ENCODE measurements at places on chromosomes 16 and 17. TPM values are rescaled to one million over a fixed set of nuclear protein-coding genes. Genes with fewer than 3 reads are reported as not detected.
A peak's percentile ranks its signal among the peaks of the same experiment; 100 is the strongest.

- H3K4me3 ChIP-seq: no peak overlapping the region
- H3K36me3 ChIP-seq: no peaks in the 10 kb centered on the region
- no peak overlapping the region for H3K27ac ChIP-seq
- DNase-seq: peak; percentile 78
- no peaks in the 10 kb centered on the region for H3K27me3 ChIP-seq
Measured at GRCh38 chr16:21083729-21084268, 66.8 kb downstream of the DNAH3 start.

The CACNA1H gene
- 0.11 TPM for total RNA-seq

DNA sequence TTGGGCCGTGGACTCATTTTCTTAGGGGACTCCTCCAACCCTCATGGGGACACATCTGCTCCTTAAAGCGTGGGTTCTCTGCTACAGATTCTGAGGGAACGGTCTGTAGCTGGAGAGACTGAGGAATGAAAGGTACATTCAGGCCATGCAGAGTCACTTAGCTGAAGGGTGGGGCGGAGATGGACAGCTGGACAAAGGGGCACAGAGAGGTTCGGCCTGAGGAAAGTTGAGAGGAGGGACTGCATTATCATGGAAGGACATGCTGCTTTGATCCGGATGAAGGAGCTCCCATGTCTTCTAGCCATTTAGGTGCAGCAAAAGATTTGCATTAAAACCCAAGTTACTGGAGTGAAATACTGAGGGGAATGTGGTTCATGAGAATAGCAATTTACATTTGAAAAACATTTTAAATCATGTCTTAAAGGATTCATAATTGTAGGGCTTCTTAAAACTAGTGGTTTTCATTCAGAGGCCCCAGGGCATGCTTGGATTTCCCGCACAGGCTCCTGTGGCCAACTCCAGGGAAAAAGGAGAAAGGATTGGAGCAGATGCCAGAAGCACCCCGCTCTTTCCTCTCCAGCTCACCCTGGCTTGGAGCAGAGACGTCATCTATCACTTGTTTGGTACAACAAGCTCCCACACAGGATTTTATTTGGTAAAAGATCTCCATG is 54.2 kb downstream of the CDRT4 start:
- H3K36me3 ChIP-seq: no peaks in the 10 kb centered on the region
- H3K4me1 ChIP-seq: peaks cover 27% of the 10 kb centered on the region
- no peaks in the 10 kb centered on the region for H3K27me3 ChIP-seq
- no peak overlapping the region for H3K4me3 ChIP-seq

The CDH15 gene
- total RNA-seq: not detected

The IL34 gene
- total RNA-seq: not detected

DNA sequence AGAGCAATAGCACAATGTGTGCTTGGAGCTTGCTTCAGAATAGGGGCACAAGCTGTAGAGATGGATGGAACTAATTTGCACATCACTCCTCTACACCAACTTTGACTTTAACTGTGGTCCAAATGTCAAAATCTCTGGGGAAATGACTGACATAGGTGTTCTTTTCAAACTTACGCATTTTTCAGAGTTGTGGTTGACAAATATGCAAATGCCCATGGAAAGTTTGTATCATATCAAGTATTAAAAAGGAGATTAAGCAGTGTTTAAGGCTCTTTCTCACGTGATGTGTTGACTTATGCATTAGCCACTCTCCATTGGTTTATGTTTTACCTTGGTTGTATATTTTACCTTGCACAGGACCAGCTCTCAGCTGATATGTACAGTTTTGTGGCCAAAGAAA is 77.1 kb downstream of the ELAC2 start:
- H3K4me3 ChIP-seq: no peak overlapping the region
- no peaks in the 10 kb centered on the region for H3K27me3 ChIP-seq
- DNase-seq: no peak
- H3K27ac ChIP-seq: no peak overlapping the region
- H3K4me1 ChIP-seq: no peaks in the 10 kb centered on the region
- H3K36me3 ChIP-seq: no peaks in the 10 kb centered on the region

GRCh38 chr16:53636978-53637377 is 66.7 kb downstream of the RPGRIP1L start:
- no peak overlapping the region for H3K4me3 ChIP-seq
- DNase-seq: no peak
- H3K27me3 ChIP-seq: no peaks in the 10 kb centered on the region
- peaks cover 25% of the 10 kb centered on the region for H3K36me3 ChIP-seq
- no peaks in the 10 kb centered on the region for H3K4me1 ChIP-seq

The KRTAP3-1 gene
- not detected for total RNA-seq

The CACNG5 gene
- total RNA-seq: not detected

GRCh38 chr17:28578246-28579195 is 1.8 kb upstream of the ALDOC start:
- no peaks in the 10 kb centered on the region for H3K4me1 ChIP-seq
- H3K27ac ChIP-seq: no peak overlapping the region
- DNase-seq: no peak

- H3K4me1 ChIP-seq: no peaks in the 10 kb centered on the region
- no peaks in the 10 kb centered on the region for H3K27me3 ChIP-seq
- H3K36me3 ChIP-seq: no peaks in the 10 kb centered on the region
Measured at GRCh38 chr17:33642002-33642401, 348.9 kb upstream of the ASIC2 start.

GRCh38 chr17:27667656-27668487 is 36.9 kb downstream of the LGALS9 start:
- no peak overlapping the region for H3K4me3 ChIP-seq
- no peak overlapping the region for H3K27ac ChIP-seq

- peak; percentile 69 for DNase-seq
- H3K4me3 ChIP-seq: peak overlapping the region; percentile 28
- peak overlapping the region; percentile 97 for H3K27ac ChIP-seq
- H3K27me3 ChIP-seq: no peaks in the 10 kb centered on the region
- 0 out of 2 replicates have a peak, but pooled peaks cover 4% of the 10 kb centered on the region for H3K36me3 ChIP-seq
- peaks cover 38% of the 10 kb centered on the region for H3K4me1 ChIP-seq
Measured at GRCh38 chr16:84992717-84993075, 18.6 kb downstream of the ZDHHC7 start.

The SPNS3 gene
- not detected for total RNA-seq

DNA sequence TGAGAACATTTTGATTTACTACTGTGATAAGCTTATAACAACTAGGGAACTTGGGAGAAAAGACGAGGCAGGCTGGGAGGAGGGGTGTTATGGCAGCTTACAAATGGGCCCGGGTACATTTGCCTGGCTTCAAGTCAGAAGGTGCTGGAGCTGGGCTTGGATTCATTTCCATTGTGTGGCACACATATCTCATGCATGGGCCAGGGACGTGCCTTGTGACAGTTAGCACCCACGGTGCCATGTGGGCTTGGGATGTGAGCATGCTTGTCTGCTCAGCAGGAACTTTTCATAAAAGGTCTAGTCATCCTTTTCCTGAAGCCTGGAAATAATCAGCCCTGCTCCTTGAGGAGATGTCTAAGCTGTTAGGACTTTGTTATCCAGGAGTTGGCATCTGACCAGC is 572.2 kb downstream of the CDH13 start:
- no peak overlapping the region for H3K27ac ChIP-seq
- DNase-seq: no peak
- no peaks in the 10 kb centered on the region for H3K27me3 ChIP-seq
- H3K4me1 ChIP-seq: peaks cover 9% of the 10 kb centered on the region

The DOC2B gene
- not detected for total RNA-seq

- no peak overlapping the region for H3K27ac ChIP-seq
- H3K4me3 ChIP-seq: no peak overlapping the region
- H3K4me1 ChIP-seq: no peaks in the 10 kb centered on the region
- H3K36me3 ChIP-seq: no peaks in the 10 kb centered on the region
- DNase-seq: no peak
Measured at GRCh38 chr16:64540434-64540833, 581.4 kb downstream of the CDH11 start.

The ZNRF1 gene
- total RNA-seq: 10.4 TPM

- no peak overlapping the region for H3K4me3 ChIP-seq
- no peaks in the 10 kb centered on the region for H3K27me3 ChIP-seq
- H3K36me3 ChIP-seq: no peaks in the 10 kb centered on the region
Measured at GRCh38 chr17:76356803-76357456, 3.2 kb upstream of the PRPSAP1 start.

DNA sequence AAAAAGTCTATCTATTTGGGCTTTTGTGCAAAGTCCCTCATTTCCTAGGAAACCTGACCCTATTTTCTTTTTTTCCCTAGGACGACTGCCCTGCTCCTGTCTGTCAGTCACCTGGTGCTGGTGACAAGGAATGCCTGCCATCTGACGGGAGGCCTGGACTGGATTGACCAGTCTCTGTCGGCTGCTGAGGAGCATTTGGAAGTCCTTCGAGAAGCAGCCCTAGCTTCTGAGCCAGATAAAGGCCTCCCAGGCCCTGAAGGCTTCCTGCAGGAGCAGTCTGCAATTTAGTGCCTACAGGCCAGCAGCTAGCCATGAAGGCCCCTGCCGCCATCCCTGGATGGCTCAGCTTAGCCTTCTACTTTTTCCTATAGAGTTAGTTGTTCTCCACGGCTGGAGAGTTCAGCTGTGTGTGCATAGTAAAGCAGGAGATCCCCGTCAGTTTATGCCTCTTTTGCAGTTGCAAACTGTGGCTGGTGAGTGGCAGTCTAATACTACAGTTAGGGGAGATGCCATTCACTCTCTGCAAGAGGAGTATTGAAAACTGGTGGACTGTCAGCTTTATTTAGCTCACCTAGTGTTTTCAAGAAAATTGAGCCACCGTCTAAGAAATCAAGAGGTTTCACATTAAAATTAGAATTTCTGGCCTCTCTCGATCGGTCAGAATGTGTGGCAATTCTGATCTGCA is 12.9 kb downstream of the TMEM98 start:
- no peak for DNase-seq
- H3K27me3 ChIP-seq: no peaks in the 10 kb centered on the region
- H3K4me1 ChIP-seq: peaks cover 26% of the 10 kb centered on the region
- H3K36me3 ChIP-seq: peaks cover 11% of the 10 kb centered on the region
- no peak overlapping the region for H3K27ac ChIP-seq

GRCh38 chr17:3808701-3809100 is 7.7 kb upstream of the ITGAE start:
- no peak overlapping the region for H3K27ac ChIP-seq
- H3K4me3 ChIP-seq: no peak overlapping the region
- H3K27me3 ChIP-seq: no peaks in the 10 kb centered on the region
- peaks cover 1% of the 10 kb centered on the region for H3K36me3 ChIP-seq
- H3K4me1 ChIP-seq: peaks cover under 1% of the 10 kb centered on the region
- DNase-seq: no peak

- no peak overlapping the region for H3K27ac ChIP-seq
- DNase-seq: no peak
- H3K4me3 ChIP-seq: no peak overlapping the region
- H3K4me1 ChIP-seq: peaks cover 8% of the 10 kb centered on the region
- H3K27me3 ChIP-seq: 0 out of 2 replicates have a peak, but pooled peaks cover 3% of the 10 kb centered on the region
Measured at GRCh38 chr17:43658900-43659299, 2.8 kb downstream of the MEOX1 start.

The GPRC5B gene
- total RNA-seq: 0.63 TPM

- peak; percentile 89 for DNase-seq
- no peak overlapping the region for H3K4me3 ChIP-seq
- peaks cover 29% of the 10 kb centered on the region for H3K4me1 ChIP-seq
- H3K27me3 ChIP-seq: no peaks in the 10 kb centered on the region
- no peaks in the 10 kb centered on the region for H3K36me3 ChIP-seq
Measured at GRCh38 chr17:47999582-47999981, 28.7 kb downstream of the CDK5RAP3 start.

DNA sequence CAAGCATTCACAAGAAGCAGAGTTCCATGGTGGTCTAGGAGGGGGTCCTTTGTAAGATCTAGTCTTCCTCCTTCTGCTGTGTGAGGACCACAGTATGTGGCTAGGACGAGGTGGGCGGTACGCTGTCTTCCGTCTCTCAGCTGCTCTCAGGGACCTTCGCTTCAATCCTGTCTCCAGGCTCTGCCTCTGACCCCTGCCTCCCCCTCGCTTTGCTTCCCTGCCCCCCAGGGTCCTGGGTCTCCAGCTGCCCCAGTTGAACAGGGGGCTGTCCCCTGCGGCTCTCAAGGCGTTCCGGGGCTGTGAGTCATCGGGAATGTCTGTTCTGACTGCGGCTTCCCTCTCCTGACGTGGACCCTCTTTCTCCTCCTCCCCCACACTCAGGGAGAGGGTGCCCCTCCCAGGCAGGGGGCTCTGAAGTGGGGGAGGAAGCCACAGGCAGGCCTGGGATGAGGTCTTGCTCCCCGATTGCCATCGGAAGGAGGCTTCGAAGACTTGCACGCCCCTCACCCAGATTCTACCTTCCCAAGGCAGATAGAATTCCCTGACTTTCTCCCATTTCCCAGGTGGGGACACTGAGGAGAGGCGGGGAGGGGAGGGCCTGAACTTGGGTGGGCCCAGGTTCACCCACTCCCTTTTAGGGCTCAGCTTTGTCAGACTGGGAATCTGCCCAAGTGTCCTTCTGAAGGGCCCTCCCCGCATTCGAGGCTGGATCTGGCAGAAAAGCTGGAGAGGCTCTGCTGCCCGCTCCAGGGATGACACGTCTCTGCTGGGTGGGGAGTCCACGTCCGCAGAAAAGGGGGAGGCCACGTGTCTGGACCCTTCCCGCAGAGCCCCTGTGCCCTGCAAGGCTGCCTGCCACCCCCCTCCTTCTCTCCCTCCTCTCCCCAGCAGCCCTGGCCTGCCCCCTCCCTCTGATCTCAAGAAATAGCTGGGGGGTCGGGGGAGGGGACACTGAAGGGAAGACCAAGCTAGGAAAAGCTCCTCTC is 9.1 kb upstream of the COL1A1 start:
- H3K27ac ChIP-seq: peak overlapping the region; percentile 100
- H3K4me1 ChIP-seq: peaks cover 84% of the 10 kb centered on the region
- no peaks in the 10 kb centered on the region for H3K36me3 ChIP-seq
- no peaks in the 10 kb centered on the region for H3K27me3 ChIP-seq

The TRPV2 gene
- total RNA-seq: 25.8 TPM

The SLC38A8 gene
- not detected for total RNA-seq

DNA sequence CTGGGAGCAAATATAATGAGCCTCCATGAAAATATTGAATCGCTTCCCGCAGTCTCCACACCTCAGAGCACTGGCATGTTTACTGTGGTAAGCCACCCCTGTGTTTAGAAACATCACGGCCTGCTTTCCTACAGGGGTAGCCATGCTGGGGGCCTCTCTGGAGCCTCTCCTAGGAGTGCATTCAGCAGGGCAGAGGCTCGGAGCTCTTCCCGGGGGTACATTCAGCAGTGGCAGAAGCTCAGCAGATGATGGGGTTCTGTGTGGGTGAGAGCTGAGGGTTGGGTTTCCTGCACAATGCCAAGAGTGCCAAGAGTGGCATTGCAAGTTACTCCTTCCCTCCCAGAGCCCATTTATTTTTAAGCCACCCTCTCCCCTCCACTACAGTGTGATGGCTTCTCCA is 386.6 kb downstream of the SEC14L1 start:
- no peak overlapping the region for H3K27ac ChIP-seq
- no peaks in the 10 kb centered on the region for H3K36me3 ChIP-seq
- DNase-seq: no peak
- H3K4me1 ChIP-seq: no peaks in the 10 kb centered on the region
- H3K4me3 ChIP-seq: no peak overlapping the region

DNA sequence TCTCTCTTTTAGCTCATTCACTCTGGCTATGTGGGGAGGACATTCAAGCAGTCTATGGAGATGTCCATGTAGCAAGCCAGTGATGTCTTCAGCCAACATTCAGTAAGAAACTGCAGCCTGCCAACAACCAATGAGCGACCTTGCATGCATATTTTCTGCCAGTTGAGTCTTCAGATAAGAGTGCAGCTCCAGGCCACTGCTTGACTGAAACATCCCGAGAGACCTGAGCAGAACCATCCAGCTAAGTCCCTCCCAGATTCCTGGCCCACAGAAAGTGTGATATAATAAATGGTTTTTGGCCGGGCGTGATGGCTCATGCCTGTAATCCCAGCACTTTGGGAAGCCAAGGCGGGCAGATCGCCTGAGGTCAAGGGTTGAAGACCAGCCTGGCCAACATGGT is 10.5 kb upstream of the C17orf58 start:
- no peaks in the 10 kb centered on the region for H3K27me3 ChIP-seq
- no peaks in the 10 kb centered on the region for H3K36me3 ChIP-seq
- H3K27ac ChIP-seq: no peak overlapping the region
- H3K4me1 ChIP-seq: no peaks in the 10 kb centered on the region
- no peak overlapping the region for H3K4me3 ChIP-seq

Measured in GM23248 (cell line).